ENCODE measurements at places on chromosomes 4 and X. TPM values are rescaled to one million over a fixed set of nuclear protein-coding genes. Genes with fewer than 3 reads are reported as not detected.

Gene CLDN34
- not detected for total RNA-seq

DNA sequence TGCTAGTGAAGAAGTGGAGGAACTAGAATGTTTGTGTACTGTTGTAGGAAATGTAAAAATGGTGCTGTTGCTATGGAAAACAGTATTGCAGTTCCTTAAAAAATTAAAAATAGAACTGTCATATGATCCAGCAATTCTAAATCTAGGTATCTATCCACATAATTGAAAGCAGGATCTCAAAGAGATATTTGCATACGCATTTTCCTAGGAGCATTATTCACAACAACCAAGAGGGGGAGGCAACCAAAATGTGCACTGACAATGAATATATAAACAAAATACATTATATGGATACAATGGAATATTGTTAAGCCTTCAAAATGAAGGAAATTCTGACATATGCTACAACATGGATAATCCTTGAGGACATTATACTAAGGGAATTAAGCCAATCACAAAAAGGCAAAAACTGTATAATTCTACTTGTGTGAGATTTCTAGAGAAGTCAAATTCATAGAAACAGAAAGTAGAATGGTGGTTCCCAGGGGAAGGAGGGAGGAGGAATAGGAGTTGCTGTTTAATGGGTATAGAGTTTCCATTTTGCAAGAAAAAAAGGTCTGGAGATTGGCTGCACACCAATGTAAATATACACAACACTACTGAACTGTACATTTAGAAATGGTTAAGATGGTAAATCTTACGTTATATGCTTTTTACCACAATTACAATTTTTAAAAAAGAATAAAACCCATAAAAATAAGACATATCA lies 35.6 kb upstream of the KCNE5 start:
- H3K27me3 ChIP-seq, result no peaks in the 10 kb centered on the region
- no peak overlapping the region for H3K4me3 ChIP-seq
- no peak for DNase-seq
- no peaks in the 10 kb centered on the region for H3K4me1 ChIP-seq
- no peak overlapping the region for H3K27ac ChIP-seq

DNA sequence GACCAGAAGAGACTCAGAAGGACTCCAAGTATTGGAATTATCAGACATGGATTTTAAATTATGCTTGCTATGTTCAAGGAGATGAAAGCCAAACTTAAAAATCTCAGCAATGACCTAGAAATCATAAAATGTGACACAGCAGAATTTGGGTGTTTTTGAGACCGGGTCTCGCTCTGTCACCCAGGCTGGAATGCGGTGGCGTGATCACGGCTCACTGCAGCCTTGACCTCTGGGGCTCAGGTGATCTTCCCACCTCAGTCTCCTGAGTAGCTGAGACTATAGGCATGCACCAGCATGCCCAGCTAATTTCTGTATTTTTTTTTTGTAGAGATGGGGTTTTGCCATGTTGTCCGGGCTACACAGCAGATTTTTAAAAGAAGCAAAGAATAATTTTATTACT lies 12.7 kb downstream of the TAB3 start:
- no peaks in the 10 kb centered on the region for H3K4me1 ChIP-seq
- no peaks in the 10 kb centered on the region for H3K36me3 ChIP-seq
- no peaks in the 10 kb centered on the region for H3K27me3 ChIP-seq
- no peak overlapping the region for H3K4me3 ChIP-seq

Gene FHDC1
- 0.88 TPM for total RNA-seq

DNA sequence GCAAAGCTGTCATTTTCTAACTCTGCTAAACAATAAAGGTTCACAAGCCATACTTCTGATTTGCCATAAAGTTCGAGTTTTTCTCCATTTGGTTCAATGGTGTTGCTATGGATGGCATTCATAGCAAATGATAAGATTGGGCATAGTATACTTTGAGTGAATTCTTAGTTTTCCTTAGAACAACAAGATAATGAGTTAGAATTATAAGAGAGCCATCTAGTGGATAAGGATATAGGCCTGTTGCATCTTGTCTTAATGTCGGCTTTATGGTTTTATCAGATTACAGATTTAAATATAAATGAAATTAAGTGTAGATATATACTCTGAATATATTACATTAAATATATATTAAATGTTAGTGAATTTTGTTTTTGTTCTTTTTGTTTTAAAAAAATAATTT lies 644.6 kb downstream of the IL1RAPL1 start:
- no peaks in the 10 kb centered on the region for H3K4me1 ChIP-seq
- no peak overlapping the region for H3K27ac ChIP-seq
- DNase-seq, result no peak
- no peaks in the 10 kb centered on the region for H3K36me3 ChIP-seq

Gene GPC3
- 36.5 TPM for total RNA-seq

- no peaks in the 10 kb centered on the region for H3K27me3 ChIP-seq
- no peaks in the 10 kb centered on the region for H3K4me1 ChIP-seq
- DNase-seq, result no peak
- no peak overlapping the region for H3K4me3 ChIP-seq
- no peaks in the 10 kb centered on the region for H3K36me3 ChIP-seq
- no peak overlapping the region for H3K27ac ChIP-seq
Measured at GRCh38 chr4:105541420-105541819, 11.0 kb upstream of the ARHGEF38 start.

DNA sequence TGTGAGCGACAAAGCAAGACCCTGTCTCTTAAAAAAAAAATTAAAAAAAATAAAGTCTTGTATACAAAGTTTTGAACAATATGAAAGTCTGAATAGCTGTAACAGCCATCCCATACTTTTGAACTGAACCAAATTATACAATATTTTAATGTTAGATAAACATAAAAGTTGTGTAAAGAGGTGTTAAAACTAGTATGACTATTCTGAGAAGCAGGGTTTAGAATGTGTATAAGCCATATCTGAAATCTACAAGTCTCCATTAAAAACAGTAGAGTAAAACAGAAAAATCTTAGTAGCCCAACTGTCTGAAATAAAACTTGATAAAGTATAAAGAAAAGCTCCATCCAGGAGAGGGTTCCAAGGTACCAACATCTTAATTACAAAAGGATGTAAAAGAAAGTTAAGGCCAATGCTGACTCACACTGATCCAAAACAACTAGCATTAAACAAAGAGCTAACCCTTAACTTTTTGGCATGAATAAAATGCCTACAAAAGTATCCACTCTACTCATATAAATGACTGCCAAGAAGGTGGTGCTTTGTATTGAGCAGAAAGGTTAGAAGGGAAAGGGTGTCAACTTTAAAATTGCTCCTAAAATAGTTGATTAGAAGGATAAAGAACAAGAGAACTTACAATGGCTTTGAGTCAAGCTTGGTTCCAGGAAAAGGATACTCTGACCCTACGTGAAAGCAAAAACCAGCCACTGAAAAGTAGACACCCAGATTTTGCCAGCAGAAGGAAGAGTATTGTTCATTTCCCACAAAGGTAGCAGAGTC lies 18.5 kb downstream of the CNOT6L start:
- H3K4me1 ChIP-seq, result peaks cover 5% of the 10 kb centered on the region
- DNase-seq, result no peak
- H3K4me3 ChIP-seq, result no peak overlapping the region
- H3K27ac ChIP-seq, result peak overlapping the region; percentile 20
- H3K36me3 ChIP-seq, result no peaks in the 10 kb centered on the region

DNA sequence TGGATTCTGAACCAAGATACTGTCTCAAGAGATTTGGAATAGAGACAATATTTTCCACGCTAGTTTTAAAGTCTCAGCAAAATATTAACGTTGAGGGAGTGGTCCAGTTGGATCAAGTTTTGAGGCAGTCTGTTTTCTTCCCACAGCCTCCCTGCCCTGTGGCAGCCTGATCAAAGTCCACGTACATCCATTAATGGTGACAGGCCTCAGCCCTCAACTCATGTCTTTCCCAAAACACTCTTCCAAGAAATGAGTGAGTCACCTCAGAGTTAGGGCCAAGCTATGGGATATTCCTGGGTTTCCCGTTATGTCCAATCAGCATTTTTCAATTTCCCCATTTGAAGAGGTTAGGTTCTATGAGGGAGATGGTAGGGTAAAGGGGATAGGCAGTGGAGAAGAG lies 28.5 kb downstream of the EGFL6 start:
- no peaks in the 10 kb centered on the region for H3K4me1 ChIP-seq
- DNase-seq, result no peak
- H3K27me3 ChIP-seq, result no peaks in the 10 kb centered on the region
- H3K36me3 ChIP-seq, result no peaks in the 10 kb centered on the region
- H3K4me3 ChIP-seq, result no peak overlapping the region
- H3K27ac ChIP-seq, result no peak overlapping the region

GRCh38 chrX:18682979-18683387 lies 11.1 kb upstream of the RS1 start:
- no peaks in the 10 kb centered on the region for H3K36me3 ChIP-seq
- H3K4me1 ChIP-seq, result no peaks in the 10 kb centered on the region
- no peak overlapping the region for H3K27ac ChIP-seq
- no peak overlapping the region for H3K4me3 ChIP-seq
- no peaks in the 10 kb centered on the region for H3K27me3 ChIP-seq

Gene HS3ST1
- 10.2 TPM for total RNA-seq

GRCh38 chrX:10062352-10062751 lies 94.4 kb upstream of the CLCN4 start:
- H3K4me1 ChIP-seq, result no peaks in the 10 kb centered on the region
- no peaks in the 10 kb centered on the region for H3K36me3 ChIP-seq
- H3K27me3 ChIP-seq, result no peaks in the 10 kb centered on the region
- no peak for DNase-seq
- H3K27ac ChIP-seq, result no peak overlapping the region

GRCh38 chr4:161525121-161525520 lies 638.7 kb downstream of the FSTL5 start:
- no peaks in the 10 kb centered on the region for H3K36me3 ChIP-seq
- H3K27me3 ChIP-seq, result no peaks in the 10 kb centered on the region
- H3K27ac ChIP-seq, result no peak overlapping the region
- H3K4me1 ChIP-seq, result no peaks in the 10 kb centered on the region
- no peak overlapping the region for H3K4me3 ChIP-seq
- DNase-seq, result no peak

- no peaks in the 10 kb centered on the region for H3K4me1 ChIP-seq
- no peaks in the 10 kb centered on the region for H3K36me3 ChIP-seq
- H3K4me3 ChIP-seq, result no peak overlapping the region
- no peak for DNase-seq
- H3K27me3 ChIP-seq, result peaks cover 9% of the 10 kb centered on the region
Measured at GRCh38 chr4:2412534-2412884, 5.9 kb downstream of the ZFYVE28 start.

GRCh38 chr4:174320494-174321199 lies 36.9 kb downstream of the CEP44 start:
- H3K27ac ChIP-seq, result no peak overlapping the region
- H3K27me3 ChIP-seq, result no peaks in the 10 kb centered on the region
- H3K4me3 ChIP-seq, result no peak overlapping the region

Gene CCDC110
- total RNA-seq, result 0.29 TPM

Gene CXCL11
- not detected for total RNA-seq

DNA sequence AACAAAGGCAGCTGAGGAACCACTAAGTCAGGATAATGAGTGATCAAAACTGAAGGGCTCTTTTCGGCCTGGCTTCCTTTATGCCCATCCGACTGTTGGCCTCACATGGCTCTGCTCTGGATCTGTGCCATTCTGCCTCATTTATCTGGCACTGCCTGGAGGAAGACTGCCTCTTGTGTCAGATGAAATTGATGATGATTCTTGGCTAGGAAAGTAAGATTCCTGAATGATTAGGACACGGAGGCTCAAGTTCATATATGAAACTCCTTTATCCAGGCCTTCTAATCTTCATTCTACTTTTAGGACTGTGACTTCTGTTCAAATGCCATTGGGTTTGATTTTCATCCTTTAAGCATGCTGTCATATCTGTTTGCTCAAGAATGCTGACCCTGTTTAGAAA lies 475.4 kb upstream of the RPS6KA3 start:
- H3K4me3 ChIP-seq, result no peak overlapping the region
- no peaks in the 10 kb centered on the region for H3K36me3 ChIP-seq
- DNase-seq, result no peak
- H3K27me3 ChIP-seq, result no peaks in the 10 kb centered on the region
- H3K27ac ChIP-seq, result no peak overlapping the region
- H3K4me1 ChIP-seq, result no peaks in the 10 kb centered on the region

GRCh38 chrX:21963731-21964405 lies 23.4 kb downstream of the SMS start:
- no peaks in the 10 kb centered on the region for H3K36me3 ChIP-seq
- H3K4me3 ChIP-seq, result no peak overlapping the region
- H3K27me3 ChIP-seq, result no peaks in the 10 kb centered on the region
- no peak for DNase-seq

DNA sequence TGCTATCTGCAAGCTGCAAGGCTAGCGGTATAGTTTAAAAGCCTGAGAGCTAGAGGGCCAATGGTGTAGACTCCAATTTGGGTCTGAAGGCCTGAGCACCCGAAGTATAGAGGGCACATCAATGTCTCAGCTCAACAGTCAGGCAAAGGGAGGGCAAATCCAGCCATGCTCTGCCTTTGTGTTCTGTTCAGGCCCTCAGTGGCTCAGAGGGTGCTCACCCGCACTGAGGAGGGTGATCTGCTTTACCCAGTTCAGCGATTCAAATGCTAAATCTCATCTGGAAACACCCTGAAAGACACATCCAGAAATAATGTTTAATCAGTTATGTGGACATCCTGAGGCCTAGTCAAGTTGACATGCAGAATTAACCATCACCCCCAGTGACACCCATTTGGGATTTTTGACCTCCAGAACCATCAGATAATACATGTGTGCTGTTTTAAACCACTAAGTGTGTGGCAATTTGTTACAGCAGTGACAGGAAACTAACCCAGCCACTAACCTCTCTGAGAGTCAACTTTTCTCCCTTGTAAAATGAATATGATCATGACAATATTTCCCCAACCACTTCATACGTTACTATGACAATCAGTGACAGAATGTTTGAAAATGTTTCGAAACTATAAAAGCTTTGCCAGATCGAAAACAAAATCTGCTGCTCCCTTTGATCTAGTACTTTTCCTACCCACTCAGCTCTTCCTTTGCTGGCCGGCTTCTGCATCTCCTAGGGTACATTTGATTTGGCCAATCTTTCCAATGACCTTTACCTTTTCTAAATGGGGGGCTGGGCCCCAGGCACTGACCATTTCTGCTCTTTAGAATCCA lies 8.4 kb upstream of the TBL1X start:
- H3K4me3 ChIP-seq, result no peak overlapping the region
- no peak for DNase-seq
- no peaks in the 10 kb centered on the region for H3K36me3 ChIP-seq
- H3K27me3 ChIP-seq, result no peaks in the 10 kb centered on the region
- H3K4me1 ChIP-seq, result no peaks in the 10 kb centered on the region

- no peak overlapping the region for H3K4me3 ChIP-seq
- no peaks in the 10 kb centered on the region for H3K27me3 ChIP-seq
- no peaks in the 10 kb centered on the region for H3K36me3 ChIP-seq
- no peak overlapping the region for H3K27ac ChIP-seq
Measured at GRCh38 chr4:8205241-8205707, 6.2 kb downstream of the SH3TC1 start.

GRCh38 chr4:153089742-153090141 lies 114.5 kb upstream of the TRIM2 start:
- DNase-seq, result no peak
- no peaks in the 10 kb centered on the region for H3K36me3 ChIP-seq
